Stimulated activated CD4-positive, alpha-beta T cell treated with anti-CD3 and anti-CD28 coated beads, Interleukin-15, amount 100 ng/mL, for 1 hour (primary cell): ENCODE measurements at places on chromosomes 11 and 22.

DNA sequence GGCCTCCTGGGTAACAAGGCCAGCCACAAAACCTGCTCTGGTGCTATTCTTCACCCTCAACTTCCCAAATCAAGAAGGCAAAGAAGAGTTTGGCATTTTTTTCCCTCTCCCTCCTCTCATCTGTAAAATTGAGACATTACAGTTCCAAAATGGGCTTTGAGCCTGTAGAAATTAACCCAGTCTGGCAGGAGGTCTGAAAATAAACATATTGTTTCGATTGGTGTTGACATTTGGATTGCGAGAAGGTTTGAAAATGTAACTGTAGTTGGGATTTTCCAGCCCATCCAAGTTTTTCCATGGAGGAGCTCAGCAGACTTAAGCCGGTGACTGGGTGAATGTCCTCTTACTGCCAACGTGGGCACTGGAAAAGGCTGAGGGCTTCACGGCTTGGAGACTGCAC is 35.0 kb upstream of the ALX4 start:
- DNase-seq: no peak

DNA sequence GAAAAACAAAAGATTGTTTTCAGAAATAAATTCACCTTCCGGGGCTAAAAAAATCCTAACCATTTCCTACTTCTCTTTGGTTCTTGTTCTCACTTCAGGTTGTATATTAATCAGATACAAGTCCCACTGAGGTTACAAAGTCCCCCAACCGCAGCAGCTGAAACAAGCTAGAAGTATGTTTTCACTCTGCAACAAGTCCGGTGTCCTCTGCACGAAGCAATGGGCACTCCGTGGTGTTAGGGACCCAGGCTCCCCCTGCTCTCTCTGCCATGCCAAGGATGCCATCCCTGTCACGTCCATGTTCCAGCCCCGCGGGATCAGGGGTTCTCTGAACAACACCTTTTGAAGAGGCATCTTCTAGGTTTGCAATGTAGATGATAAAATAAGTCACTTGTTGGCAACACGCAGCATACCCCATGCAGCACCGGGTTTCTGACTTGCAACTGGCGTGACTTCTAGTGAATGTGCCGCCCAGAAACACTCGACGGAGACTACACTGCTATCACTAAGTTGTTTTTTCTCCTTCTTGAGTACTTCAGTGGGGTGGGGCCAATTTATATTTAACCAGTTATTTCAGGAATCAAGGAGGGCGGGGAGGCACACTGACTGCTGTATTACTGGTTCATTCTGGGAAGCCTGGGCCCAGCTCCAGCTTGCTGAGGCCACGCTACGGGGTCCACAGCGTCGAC is 25.4 kb upstream of the GSTP1 start:
- no peak for DNase-seq

GRCh38 chr11:111438168-111438567 is 59.1 kb upstream of the POU2AF1 start:
- DNase-seq: no peak

GRCh38 chr11:124801636-124802312 is 1.6 kb upstream of the MSANTD2 start:
- no peak for DNase-seq

GRCh38 chr11:111834432-111835163 is 36.8 kb downstream of the ALG9 start:
- DNase-seq: no peak

DNA sequence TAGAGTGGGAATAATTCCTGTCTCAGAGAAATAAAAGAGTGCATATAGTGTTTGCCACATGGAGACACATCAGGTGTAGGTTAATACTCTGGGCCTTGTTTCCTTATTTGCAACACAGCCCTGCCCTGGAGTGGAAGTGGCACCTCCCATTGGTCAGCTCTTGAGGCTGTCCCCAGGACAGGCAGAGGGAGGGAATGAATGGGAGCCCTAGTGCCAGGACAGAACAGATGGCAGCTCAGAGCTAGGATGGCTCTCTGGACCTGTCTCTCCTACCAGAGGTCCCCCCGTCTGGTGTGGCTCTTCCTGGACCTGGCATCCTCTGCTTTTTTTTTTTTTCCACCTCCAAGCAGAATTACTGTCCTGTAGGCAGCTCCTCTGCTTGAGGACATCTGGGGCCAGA is 35.6 kb downstream of the LIMK2 start:
- DNase-seq: no peak

GRCh38 chr11:64444838-64445441 is 86.0 kb downstream of the RPS6KA4 start:
- DNase-seq: no peak

DNA sequence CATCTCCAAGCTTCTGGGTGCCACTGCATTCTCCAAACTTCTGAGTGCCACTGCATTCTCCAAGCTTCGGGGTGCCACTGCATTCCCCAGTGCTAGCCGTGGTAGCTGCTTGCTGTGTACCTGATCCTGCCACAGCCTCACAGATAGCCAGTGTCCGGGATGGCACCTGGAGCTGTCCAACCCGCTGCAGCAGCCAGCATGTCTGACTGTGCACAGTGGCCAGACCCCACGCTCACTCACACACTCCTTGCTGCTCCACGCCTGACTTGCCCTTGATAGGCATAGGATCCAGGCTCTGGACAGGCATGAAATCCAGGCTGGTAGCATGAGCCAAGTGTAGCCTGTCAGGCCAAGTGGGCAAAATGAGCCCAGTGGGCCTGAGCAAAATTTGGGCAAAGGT is 465.0 kb downstream of the GUCY1A2 start:
- DNase-seq: no peak
